Urinary bladder (tissue), 4 donors: ENCODE measurements at places on chromosomes 1 and 21. TPM values are rescaled to one million over a fixed set of nuclear protein-coding genes. Genes with fewer than 3 reads are reported as not detected.

GRCh38 chr21:43201491-43201890, 32.7 kb downstream of the CRYAA start:
- DNase-seq = no peak

- no peak for DNase-seq
Measured at GRCh38 chr1:174836543-174836942, 163.2 kb upstream of the CACYBP start.

DNA sequence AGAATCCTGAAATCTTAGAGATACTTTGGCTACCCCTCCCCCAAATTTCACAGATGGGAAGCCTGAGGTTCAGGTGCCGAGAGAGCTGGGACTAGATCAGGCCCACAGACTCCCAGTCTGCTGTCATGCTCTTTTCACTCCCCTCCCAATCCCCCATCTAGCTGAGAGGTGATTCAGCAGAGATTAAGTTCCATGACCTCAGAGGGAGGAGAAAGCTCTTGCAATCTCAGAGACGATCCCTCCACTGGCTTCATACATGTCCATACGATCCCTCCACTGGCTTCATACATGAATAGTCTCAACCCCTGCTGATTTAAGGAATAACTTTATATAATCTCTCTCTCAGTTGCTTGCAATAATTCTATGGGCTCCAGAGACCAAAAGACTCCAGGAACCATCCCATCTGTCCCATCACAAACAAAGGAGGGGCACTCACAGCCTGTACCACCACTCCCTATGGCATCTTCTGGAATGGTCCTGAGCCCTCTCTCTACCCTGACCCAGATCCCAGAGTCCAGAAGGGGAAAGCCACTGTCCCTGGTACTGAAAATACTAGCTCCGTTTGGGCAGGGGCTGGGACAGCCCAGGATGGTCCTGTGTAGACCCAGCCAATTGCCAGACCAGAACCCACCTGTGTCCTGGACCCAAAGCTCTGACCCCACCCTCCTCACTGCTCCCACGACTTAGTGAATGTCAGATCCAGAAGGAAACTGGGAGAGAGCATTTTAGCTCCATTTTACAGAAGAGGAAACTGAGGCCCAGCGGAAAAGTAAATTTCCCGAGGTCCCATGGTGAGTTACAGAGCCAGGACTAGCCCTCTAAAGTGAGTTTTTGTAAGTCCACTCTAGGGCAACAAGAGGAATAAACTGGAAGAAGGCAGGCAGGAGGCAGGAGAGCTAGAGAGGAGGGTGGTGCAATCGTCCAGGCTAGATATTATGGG, 27.1 kb downstream of the RIMS3 start:
- no peak for DNase-seq

DNA sequence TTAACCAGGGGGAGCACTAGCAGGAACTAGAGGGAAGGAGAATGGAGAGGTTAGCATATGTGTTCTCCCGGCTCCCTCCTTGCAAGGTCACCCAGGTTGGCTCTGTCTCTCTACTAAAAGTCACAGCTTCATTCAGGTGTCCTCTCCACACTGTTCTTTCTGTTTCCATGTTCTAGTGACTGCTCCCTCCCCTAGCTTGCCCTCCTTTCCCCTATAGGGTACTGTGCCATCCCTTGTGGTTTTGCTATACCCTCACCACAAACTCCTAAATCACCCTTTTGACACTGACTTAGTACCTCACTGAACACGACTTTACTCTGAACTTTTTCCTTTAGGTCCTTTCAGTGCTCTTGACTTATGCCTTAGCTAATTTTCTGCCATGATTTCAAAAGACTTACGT, 389.3 kb downstream of the ST6GALNAC3 start:
- no peak for DNase-seq

Gene ACTRT2
- not detected for polyA plus RNA-seq

Gene CFHR4
- polyA plus RNA-seq = 0.04 TPM

Gene TMEM125
- 0.47 TPM for polyA plus RNA-seq

Gene ROR1
- polyA plus RNA-seq = 5.9 TPM

DNA sequence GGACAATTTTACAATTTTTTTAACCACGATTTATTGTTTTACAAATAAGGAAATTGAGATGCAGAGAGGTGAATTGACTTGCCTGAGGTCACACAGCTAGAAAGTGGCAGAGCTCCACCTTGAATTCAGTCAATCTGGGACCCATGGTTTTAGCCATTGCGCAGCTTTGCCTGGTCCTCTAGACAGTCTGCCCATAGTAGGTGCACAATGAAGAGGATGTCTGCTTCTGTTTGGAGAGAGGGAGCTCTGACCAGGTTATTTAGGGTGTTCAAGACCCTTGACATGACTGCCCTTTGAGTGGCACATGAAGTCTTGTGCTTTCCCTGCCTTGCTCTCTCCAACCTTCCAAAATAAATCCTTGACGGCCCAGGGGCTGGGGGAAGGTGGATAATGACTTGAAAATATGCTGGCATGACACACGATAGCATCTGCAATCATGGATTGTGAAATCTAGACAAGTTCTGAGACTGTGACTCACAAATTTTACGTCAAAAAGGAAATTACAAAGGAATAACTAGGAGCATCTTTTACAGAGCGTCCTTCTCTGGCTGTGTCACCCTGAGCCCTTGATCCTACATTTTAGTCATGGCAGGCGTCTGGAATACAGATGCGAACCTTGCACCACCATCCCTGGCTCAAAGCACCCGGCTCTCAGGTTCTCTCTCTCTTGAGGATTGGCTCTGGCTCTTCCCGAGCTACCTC, 26.2 kb upstream of the ID3 start:
- DNase-seq = no peak

Gene CRP
- 7.2 TPM for polyA plus RNA-seq

DNA sequence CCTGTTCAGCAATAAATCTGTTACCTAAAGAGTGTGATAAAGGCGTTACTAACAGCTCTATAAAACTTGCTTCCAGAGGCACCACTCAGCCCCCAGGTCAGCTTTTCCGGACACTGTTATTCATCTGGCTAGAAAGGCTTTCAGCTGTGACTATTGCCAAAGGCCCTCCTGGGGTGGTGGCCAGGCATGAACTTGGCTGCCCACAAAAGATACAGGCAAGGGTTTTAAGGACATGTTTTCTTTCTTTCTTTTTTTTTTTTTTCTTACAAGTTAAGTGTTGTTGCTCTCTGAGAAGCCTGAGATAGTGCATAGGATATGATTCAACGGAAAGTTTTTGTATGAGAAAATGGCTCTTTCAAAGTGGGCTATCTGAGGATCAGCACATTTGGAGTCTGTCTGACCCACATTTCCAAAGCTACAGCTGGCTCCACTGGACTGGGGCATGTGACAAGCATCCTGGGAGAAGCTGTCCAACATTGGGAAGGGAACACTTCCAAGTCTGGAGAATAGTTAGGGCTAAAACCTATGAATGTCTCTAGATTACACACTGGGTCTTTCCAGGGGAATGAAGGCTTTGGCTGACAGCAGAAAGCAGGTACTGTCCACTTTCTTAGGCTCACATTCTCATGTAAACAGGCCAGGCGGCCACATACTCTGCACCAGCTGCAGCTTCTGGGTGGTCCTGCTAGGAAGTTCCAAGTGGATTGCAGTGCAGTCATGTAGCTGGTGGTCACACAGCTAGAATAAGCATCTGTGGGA, 639.7 kb downstream of the LMO4 start:
- peak; percentile 69 for DNase-seq

- DNase-seq = no peak
Measured at GRCh38 chr1:233138788-233139585, 156.5 kb downstream of the PCNX2 start.

Gene AMY2A
- not detected for polyA plus RNA-seq

Gene OR6K3
- polyA plus RNA-seq = not detected

DNA sequence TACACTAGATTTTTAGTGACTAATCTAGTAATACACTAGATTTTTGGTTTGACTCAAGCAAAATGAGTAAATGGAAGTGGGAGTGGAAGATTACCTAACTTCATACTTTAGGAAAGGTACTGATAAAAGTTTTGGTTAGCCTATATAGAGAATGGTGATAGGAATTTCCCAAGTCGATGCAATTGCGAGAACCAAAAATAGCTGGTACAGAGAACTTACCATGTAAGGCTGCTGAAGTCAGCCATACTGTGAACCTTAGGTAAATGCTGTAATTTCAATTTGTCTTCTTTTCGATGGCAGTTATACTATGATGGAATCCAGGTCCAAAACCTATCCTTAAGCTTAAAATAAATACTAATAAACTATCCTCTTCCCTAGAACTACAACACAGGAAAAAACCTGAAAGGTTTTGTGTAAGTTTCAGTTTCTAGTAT, 4.6 kb downstream of the PNRC2 start:
- DNase-seq = no peak

DNA sequence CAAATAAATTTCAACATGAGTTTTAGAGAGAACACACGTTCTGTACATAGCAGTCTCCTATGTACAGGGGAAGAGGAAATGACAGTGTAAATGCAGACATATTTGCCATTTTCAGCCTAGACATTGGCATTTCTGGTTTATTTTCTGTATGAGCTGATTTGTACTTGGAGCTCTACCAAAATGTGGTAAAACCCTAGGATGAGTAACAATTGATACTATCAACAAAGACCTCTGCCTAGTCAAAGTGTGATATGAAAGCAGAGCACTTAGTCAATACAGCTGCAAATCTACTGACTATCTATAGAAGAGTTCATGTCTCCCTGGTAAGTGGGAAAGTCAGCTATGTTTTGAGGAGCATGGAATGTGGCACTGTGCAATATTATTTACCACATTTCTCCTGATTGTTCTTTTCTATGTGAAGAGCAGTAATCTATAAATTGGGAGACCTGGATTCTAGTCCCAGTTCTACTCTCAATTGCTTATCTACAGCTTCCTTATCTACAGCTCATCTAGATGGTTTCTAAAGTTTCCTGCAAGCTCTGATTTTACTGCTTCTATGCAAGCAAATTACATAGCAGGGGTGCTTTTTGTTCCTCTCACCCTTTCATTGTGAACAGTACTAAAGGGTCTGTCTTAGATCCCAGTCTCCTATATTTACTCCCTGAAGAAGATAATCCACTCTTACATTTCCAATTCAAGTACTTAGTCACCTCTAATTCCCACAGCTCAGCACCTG, 334.2 kb downstream of the NTNG1 start:
- no peak for DNase-seq

DNA sequence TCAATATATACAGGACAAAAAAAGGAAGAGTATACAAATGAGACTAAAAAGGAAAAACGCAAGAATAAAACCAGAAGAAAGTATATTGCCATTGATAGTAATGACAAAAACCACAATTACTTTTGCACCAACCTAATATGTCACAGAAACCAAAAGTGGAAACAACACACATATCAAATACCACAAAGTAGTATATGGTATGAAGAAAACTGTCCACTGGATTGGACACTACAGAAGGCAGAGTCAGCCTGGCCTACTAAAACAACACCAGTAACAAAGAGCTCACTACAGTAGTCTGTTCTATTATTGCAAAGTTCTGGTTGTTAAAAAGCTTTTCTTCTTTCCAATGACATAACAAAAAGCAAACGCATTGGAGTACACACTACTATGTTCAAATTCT, 17.7 kb downstream of the TESK2 start:
- DNase-seq = no peak

GRCh38 chr1:10901091-10901890, 104.8 kb upstream of the CASZ1 start:
- DNase-seq = no peak

Gene TFF3
- polyA plus RNA-seq = 9.9 TPM

- no peak for DNase-seq
Measured at GRCh38 chr1:113073479-113073950, 517 bp downstream of the LRIG2 start.

Gene GSTM3
- polyA plus RNA-seq = 116 TPM

Gene KCND3
- polyA plus RNA-seq = 10.0 TPM

DNA sequence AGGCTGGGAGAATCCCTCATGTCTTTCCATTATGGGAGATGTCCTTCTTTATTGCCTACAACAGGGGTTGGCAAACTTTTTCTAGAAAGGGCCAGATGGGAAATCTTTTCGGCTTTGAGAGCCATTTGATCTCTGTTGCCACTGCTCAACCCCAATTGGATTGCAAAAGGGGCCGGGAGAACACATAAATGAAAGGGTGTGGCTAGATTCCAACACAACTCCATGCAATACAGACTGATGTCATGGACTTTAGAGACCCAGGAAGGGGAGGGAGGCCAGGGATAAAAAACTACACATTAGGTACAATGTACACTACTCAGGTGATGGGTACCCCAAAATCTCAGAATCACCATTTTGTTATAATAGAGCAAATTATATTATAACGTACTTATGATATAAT, 97.6 kb upstream of the SIM2 start:
- DNase-seq = no peak

Gene NECTIN4
- 5.0 TPM for polyA plus RNA-seq

Gene PKLR
- not detected for polyA plus RNA-seq

Gene TPTE
- not detected for polyA plus RNA-seq

DNA sequence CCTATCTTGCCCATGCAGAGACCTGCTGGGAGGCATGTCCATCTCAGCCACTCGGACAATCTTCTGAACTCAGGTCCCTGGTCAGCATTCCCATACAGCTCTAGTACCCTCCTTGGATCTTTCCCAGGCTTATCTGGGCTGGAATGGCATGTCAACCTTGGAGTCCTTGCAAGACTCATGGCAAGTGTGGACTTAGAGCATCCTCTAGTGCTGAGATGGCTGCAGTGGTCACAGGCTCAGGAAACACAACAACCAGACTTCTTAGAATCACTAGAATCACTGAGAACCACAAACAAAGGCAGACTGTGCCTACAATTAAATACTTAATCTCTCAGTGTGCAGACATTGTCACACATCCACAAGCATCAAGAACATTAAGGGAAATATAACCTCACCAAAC, 73.1 kb upstream of the TSHB start:
- DNase-seq = no peak

DNA sequence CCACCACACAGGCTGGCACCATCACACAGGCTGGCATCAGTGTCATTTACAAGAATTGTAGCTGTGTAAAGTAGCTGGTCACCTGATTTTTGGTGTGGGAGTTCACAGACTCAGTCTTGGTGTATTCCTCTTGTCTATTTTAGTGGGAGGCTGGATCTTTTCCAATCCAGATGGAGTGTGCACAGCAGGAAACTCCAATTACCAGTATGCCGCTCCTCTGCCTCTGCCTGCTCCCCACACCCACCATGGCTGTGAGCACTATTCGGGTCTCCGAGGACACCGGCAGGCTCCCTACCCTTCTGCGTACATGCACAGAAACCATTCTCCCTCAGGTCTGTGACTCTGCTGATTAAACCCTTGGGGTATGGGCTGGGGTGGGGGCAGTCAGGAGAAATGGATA, 24.2 kb downstream of the TBX19 start:
- no peak for DNase-seq

- DNase-seq = no peak
Measured at GRCh38 chr21:45826676-45827301, 154.8 kb upstream of the COL6A1 start.
